Fibroblast of villous mesenchyme (primary cell): ENCODE measurements at places on chromosomes 2 and 18. TPM values are rescaled to one million over a fixed set of nuclear protein-coding genes. Genes with fewer than 3 reads are reported as not detected.

- no peak for DNase-seq
Measured at GRCh38 chr2:185979546-185980071, 241.0 kb downstream of the FSIP2 start.

- no peak for DNase-seq
Measured at GRCh38 chr2:4354678-4355077, 651.3 kb downstream of the DCDC2C start.

GRCh38 chr2:36352701-36353100 lies 2.9 kb upstream of the CRIM1 start:
- DNase-seq: peak; percentile 52

GRCh38 chr2:161990741-161991140 lies 83.3 kb downstream of the DPP4 start:
- DNase-seq: peak; percentile 94

GRCh38 chr2:168348076-168348475 lies 100.7 kb upstream of the STK39 start:
- peak; percentile 33 for DNase-seq

DNA sequence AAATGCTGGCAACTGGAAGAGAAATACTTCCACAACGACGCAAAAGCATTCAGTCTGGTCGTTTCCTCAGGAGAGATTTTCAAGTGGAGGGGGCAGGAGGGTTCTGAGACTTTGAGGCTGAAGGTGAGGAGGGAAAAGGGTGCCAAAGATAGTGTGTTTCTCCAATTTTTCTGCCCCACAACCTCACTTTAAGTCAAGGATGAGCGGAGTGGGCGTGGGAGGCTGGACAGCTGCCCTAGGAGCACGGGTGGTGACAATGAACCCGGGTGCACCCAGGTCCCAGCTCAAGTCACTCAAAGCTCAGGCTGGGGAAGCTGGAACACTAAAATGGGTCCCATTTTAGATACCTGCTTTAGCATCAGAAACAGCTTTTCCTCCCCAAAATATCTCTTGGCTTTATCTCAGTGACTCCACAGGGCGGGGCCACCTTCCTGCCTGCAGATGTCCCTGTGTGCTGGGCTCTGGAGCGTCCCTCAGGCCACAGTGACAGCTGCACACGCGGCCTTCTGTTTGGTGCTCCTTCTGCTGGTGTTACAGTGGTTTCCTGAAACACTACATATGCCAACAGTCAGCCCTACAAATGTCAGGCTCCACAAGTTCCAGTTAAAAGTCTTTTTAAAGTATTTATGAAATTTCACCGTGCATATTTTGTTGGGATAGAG lies 1.4 kb upstream of the MBP start:
- no peak for DNase-seq

- no peak for DNase-seq
Measured at GRCh38 chr18:30754846-30755245, 287.7 kb downstream of the DSC3 start.

DNA sequence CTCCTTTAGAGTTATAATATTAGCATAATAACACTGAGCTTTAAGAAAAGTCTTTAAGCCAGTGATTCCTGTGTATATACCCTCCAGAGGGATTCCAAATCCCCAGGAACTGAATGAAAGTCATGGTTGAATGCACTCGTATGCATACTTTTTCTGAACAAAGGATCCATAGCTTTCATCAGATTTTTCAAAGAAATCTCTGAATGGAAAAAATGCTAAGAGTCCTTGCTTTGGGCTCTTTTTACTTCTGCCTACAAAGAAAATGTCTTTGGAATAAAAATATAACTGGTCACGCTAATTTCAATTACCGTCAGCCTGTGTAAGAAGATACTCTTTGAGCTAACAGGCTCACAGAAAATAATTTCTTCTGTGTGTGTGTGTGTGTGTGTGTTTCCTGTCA lies 939.5 kb downstream of the ERBB4 start:
- DNase-seq: no peak

DNA sequence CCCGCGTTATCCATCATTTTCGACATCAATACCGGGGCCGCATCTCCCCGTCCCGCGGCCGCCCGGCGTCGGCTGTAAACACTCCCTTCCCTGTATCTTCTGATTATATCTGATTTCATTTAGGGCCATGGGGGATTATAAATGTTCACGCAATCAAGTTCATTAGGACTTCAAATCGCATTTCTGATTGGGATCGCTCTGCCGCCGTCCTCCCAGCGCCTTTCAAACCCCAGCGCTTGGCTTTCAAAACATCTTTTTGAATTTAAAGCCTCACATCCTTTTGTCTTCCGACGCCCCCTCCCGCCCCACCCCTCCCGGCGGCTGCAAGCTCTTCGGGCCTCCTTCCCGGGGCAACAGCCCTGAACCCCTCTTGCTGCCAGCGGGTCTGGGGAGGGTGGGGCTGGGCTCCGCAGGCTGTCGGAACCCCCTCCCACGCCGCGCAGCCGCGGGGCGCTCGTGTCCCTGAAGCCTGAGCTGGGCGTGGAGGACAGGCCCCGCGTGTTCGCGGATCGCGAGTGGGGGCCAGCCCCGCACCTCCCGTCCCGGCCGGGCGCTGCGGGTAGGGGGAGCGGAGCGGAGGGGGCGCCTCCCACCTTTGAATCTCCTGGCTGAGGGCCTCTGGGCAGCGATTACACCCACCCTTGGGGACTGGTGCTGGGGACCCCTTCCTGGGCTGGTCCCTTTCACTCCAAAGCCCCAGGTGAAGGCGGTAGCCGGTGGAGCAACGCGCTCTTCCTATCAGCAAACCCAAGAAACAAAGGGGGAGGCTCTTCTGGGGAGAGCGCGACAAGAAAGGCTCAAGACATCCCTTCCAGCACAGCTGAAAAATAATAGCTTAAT lies 11.3 kb upstream of the GBX2 start:
- DNase-seq: peak; percentile 26

DNA sequence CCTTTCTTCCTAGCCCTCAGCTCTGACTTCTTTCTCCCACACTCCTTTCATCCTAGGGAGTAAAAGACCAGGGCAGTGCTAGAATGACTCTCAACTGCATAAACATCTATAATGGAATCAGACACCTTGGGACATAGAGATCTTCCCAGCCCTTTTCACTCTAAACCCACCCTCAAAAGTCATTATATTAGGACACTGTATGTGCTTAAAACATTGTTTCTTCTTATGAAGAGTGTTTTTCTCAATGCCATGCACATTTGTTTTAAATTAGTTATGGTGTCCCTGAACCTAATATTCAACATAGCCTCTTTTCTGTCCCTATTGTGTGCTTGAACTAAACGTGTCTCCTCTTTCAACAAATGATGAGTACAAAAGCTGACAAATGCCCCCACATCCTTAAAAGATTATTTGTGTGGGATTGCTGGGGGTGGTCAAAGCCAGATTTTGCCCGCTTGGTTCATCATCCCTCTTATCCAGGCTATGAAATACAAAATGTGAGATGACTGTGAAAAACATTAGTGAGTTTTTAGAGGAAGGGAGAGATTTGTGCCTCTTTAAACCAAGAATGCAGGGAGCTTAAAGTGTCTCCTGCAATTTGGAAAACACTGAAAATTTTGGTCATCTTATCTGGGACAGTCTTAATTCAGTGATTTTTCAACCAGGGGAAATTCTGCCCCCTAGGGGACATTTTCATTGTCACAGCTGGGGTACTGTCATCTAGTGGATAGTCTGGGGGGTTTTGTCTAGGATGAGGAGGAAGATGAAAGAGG lies 29.0 kb downstream of the SERPINB5 start:
- peak; percentile 22 for DNase-seq

DNA sequence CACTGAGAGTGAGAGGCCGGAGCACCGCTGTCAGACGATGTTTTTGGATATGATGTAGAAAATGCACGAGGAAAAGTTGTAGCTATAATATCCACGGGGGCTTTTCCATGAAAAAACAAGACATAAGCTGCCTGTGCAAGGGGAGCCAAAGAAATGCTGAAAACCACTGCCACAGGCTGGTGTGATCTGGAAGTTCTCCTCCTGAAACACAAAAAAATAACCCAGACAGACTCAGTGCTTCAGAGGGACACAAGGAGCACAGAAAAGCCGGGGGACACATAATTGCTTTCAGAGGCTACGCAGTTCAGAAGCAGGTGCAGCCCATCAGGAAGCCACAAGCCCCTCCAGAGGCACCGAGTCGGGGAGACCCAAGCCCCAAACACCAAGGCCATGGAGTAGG lies 98.2 kb downstream of the ZNF516 start:
- no peak for DNase-seq

GRCh38 chr18:79904357-79905147 lies 46.9 kb downstream of the SLC66A2 start:
- DNase-seq: no peak

GRCh38 chr2:25165992-25166875 lies 2.1 kb downstream of the POMC start:
- DNase-seq: no peak

GRCh38 chr18:44592639-44593038 lies 88.0 kb upstream of the SETBP1 start:
- DNase-seq: peak; percentile 88

- DNase-seq: peak; percentile 7
Measured at GRCh38 chr2:70553584-70554337, at the start of gene TGFA. TSS of gene TGFA (minus strand) at chr2:70553826. CDS start at chr2:70553767, 59 bp downstream.

DNA sequence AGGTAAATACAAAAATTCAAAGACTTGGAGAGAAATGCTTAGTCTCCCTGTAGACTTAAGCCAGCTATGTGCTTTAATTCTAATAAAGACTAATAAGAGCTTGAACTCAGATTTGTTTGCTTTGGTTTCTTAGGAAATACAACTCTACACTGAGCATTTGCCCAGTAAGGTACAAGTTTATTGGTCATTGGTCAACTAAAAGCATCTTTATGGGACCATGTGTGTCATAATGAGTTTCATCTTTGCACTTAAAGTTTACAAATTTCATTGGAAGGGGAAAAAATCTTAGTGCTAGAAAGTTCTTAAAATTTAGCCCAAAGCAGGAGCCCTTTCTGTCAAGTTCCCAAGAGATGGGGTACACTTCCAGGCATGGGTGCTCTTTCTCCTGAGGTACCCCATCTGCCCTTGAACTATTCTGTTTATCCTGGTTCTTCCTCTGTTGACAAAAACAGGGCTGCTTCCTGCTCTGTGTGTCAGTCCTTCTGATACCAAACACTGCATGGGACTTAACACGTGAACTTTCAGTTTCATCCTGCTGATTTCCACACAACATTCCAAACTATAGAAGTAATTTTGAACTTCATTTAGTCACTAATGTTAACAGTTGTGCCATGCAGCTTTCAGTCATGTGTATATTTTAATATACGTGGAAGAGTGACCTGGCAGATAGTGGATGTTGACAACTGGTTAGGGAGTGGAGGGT lies 200.2 kb downstream of the TPGS2 start:
- peak; percentile 78 for DNase-seq

NYAP2 gene
- total RNA-seq: not detected in 2 replicates

PDIA6 gene
- total RNA-seq: 276 and 412 TPM in 2 replicates

RBFA gene
- total RNA-seq: 22.5 and 27.4 TPM in 2 replicates

UGT1A5 gene
- not detected in 2 replicates for total RNA-seq

TGFA gene
- total RNA-seq: not detected in 2 replicates

CHPF gene
- 196 and 201 TPM in 2 replicates for total RNA-seq

UGT1A10 gene
- not detected in 2 replicates for total RNA-seq

KCNG2 gene
- under 0.01 and 0.64 TPM in 2 replicates for total RNA-seq

TFPI gene
- total RNA-seq: 110 and 126 TPM in 2 replicates

MYO7B gene
- 0.86 TPM in 1 of 2 replicates, not detected in the other for total RNA-seq

SLC19A3 gene
- under 0.01 and 0.32 TPM in 2 replicates for total RNA-seq

DNAH7 gene
- under 0.01 and 0.32 TPM in 2 replicates for total RNA-seq
